ENCODE measurements at places on chromosomes 11 and 22.

- no peak for DNase-seq
These were observed 80.1 kb upstream of the CARD18 start for GRCh38 chr11:105219670-105220069.

- no peak for DNase-seq
These were observed 3.6 kb upstream of the TBC1D22A start for GRCh38 chr22:46758867-46759290.

DNA sequence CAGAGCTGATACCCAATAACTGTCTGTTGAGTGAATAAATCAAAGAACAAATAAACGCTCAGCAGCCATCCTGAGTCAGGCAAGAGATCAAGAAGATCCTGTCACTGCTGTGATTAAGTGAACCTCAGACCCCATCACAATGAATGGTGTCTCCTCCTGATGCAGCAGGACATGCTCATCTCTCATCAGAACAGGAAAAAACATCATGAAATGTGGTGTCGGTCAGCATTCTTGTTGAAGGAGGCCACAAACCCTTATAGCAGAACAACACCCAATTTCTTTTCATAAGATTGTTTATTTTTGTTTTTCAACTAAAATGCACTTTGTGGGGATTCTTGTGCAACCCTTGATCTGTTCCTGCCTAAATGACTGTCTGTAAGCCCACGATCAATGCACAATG lies 60.3 kb downstream of the SYTL2 start:
- no peak for DNase-seq

DNA sequence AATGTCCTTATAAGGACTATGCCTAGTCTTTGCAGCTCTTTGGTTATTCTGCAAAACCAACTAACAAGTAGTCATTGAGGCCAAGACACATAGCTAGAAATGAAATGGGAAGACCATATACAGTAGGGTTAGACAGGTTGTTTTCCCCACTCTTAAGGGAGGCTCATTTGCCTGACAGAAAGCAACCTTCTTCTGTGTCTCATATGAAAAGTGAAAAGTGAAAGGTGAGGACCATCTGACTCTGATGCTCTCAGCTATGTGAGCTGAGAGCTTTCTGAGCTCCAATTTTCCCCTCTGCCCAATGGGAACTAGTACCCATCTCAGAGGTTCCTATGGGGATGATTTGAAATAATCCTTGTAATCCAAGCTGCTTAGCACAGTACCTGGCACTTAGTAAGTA lies 142.0 kb upstream of the BDNF start:
- no peak for DNase-seq

DNA sequence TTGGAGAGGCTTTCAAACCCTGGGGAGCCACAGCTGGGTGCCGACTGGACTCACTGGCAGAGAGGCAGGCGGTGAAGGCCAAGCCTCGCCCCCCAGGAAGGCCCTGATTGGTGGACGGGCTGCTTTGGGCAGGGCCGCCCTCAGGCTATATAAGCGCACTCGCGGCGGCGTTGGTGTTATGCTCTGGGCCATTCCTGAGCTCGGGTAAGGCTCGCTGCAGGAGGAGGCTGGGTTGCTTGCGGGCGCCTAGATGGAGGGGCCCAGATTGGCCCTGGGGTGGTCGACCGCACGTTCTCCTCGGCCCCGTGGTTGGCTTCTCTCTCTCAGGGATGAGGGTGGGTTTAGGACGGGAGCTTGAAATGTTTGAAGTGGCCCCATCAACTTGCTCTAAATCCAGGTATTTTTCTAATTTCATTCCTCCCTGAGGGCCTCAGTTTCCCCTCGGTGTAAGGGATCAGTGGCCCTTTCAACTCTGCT lies at the start of gene SPDYC:
Gene SPDYC, plus strand, starts transcription at position 176 of the 477 bp plus-strand sequence. CDS start 1,125 bp downstream, outside the sequence.
- no peak for DNase-seq

- DNase-seq, result no peak
These were observed 445.6 kb downstream of the TBC1D22A start for GRCh38 chr22:47207846-47208554.

- DNase-seq, result no peak
These were observed 43.5 kb downstream of the DRG1 start for GRCh38 chr22:31442768-31443489.

DNA sequence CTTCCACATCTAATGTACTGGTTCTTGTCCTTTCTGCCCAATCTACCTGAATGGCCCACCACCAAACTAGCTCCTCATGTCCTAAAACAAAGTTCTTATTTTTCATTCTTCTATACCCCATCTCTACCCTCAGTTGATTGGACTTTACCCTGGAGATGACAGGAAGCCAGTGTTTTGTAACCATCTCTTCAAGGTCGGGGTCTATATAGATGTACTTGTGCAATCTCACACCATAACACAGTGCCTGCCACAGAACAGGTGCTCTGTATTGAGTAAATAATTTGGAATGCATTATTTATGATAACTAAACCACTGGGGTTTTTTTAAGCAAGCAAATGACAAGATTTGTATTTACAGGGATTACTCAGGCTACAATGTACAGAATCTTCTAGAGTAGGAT lies 76.7 kb upstream of the FAM181B start:
- DNase-seq, result no peak

DNA sequence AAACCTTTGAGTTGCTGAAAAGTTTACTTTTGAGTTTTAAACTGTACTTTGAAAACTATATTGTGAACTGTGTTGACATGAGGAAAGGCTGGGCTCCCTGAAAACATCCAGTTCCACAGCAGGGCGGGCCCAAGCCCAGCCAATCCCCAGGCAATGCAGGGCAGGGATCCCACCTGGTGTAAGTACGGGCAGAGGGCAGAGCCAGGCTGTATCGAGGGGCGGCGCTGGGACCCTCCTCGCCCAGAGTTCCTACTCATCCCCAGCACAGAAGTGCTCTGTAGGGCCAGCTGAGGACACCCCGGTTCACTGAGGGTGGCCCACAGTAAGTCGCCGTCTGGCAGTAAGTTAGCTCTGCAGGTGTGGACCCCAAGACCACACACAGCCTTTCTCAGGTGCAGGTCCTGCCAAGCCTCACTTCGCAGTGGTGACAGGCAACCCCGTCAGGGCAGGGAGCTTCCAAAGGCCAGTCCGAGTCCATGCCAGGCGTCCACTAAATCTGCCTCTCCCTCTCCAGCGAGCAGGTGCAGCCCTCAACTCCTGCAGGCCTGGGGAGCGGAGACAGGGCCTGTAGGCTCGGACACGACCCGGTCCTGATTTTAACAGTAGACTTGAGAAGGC lies 6.3 kb downstream of the RASSF7 start:
- no peak for DNase-seq

- no peak for DNase-seq
These were observed 101.8 kb downstream of the NAV2 start for GRCh38 chr11:19814421-19814820.

- DNase-seq, result no peak
These were observed 6.5 kb upstream of the ST3GAL4 start for GRCh38 chr11:126348806-126349582.

DNA sequence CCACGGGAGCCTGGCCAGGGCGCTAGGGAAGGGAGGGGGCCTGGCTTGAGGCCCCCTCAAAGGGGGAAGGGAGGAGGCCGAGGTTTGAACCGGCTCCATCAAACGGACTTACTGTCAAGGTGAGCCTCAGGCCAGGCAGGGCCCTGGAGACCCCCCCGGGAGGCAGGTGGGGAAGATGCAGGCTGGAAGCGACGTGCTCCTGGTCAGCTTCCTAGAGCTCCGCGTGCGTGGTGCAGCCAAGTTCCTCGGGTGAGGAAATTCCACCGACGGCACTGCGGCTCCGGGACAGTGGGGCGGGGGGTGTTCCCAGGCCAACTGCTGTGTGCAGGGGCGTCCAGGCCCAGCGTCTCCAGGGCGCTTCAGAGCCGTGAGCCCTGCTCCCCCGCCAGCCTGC lies 7.2 kb upstream of the TRABD start:
- no peak for DNase-seq

Measured in activated T-helper 9 cell treated with anti-CD3 and anti-CD28 coated beads, Interleukin-2, amount 50 U/mL, for 16 hours (primary cell).